ENCODE measurements at places on chromosomes 16 and 17.

DNA sequence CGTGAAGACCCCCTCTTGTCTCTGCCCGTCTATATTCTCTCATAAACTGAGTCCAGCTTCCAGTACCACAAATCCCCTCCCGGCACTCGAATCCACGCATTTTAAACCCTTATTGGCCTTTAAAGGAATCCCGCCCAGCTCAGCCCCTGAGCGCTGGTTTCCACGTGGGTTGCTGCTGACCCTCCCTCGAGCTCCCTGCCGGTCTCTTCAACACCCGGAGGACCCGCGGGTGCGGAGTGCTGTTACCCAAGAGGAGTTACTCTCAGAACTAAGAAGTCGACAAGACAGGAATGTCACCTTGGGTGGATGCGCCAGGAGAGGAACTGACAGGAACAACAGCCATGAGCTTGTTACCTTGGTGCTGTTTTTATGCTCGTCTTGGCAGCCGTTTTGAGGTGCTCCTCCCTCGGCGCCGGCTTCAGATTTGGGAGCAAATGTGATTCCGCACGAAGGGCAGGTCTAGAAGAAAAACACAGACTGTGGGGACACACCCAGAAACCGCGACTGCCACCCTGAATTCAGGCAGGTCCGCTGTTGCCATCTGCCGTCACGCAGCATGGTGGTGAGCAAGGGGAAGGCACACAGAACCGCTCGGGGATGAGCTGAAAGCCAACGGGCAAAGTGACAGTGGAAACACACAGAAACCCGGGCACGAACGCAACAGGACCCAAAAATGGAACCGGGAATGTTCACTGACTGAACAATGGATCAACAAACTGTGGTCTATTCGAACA is 112.7 kb upstream of the CREBBP start:
- DNase-seq = no peak

- no peak for DNase-seq
Measured at GRCh38 chr17:58513267-58513964, 1.0 kb downstream of the MTMR4 start.

DNA sequence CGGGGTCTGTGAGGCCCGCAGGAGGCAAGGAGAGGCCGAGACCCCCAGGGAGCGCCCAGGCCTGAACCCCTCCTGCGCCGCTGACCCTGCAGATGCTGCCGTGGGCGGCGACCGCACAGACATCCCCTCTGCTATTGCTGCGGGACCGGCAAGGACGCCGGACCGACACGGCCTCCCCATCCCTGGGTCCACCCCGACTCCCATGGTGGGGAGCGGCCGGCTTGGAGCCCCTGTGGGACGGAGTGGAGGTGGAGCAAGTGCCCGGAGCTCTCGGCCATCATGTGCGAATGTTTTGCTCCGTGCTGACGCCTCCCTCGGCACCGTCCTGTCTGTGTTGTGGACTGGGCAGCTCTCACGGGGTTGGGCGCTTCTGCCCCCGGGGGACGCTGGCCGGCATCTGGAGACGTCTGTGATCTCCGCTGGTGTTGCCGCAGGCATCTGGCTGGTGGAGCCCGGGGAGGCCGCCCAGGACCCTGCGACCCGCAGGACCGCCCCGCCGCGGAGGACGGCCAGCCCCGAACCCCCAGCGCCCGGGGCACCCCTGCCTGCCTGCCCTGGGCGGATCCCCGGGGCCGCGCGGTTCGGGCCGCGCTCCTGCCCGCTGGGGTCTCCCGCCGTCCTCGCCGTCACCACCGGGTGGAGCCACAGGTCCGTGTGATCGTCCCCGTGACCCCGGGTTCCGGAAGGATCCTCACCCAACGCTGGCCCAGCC is 12.8 kb upstream of the GNG13 start:
- DNase-seq = peak; percentile 66

GRCh38 chr17:46738544-46738943 is 79.9 kb downstream of the WNT3 start:
- no peak for DNase-seq

- no peak for DNase-seq
Measured at GRCh38 chr17:74680941-74681340, 31.8 kb downstream of the CD300LF start.

- DNase-seq = no peak
Measured at GRCh38 chr16:58855291-58855863, 121.3 kb upstream of the GOT2 start.

DNA sequence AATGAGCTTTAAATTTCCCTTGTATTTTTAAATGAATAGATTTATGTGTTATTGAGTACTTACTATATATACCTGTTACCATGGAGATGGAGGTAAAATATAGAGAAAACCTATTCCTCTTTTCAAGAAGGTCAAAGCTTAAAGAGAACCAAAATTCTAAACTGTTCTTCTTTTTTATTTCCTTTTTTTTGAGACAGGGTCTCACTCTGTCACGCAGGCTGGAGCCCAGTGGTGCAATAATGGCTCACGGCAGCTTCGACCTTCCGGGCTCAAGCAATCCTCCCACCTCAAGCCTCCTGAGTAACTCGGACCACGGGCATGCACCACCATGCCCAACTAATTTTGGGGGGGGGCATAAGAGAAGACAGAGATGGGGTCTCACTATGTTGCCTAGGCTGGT is 25.0 kb upstream of the TMEM97 start:
- DNase-seq = no peak

- no peak for DNase-seq
Measured at GRCh38 chr16:85853547-85854545, 45.1 kb upstream of the IRF8 start.

GRCh38 chr17:80671039-80671824 is 126.6 kb downstream of the RPTOR start:
- no peak for DNase-seq

- no peak for DNase-seq
Measured at GRCh38 chr17:29613856-29614255, 8.9 kb downstream of the CORO6 start.

All from GM12891 (cell line).